ENCODE measurements at places on chromosomes 1 and 21.

GRCh38 chr1:110690709-110691365 lies 16.1 kb upstream of the KCNA3 start:
- DNase-seq, result no peak

- peak; percentile 63 for DNase-seq
Measured at GRCh38 chr1:110053552-110054428, 16.7 kb downstream of the ALX3 start.

DNA sequence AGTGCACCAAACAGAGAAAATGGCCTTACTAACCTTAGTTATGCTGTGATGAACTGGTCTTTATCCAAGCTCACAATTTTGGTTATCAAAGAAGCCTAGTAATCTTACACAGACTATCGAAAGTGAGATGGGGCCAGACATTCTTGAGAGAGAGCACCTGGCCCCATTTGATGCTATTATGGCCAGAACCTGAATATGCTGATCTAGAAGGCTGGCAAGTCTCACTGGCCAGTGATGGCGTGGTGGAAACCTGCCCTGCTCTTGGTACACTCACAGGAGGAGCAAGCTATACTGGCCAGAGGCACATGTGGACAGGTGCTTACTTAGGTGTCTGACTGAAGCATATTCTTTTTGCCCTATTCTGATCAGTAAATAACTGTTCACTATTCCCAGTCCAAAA lies 357.8 kb upstream of the ZRANB2 start:
- DNase-seq, result no peak

GRCh38 chr1:237205400-237206064 lies 163.5 kb downstream of the RYR2 start:
- no peak for DNase-seq

GRCh38 chr1:203038891-203039608 lies 12.8 kb downstream of the PPFIA4 start:
- peak; percentile 62 for DNase-seq

GRCh38 chr21:34908419-34909055 lies 140.6 kb downstream of the RUNX1 start:
- DNase-seq, result no peak

DNA sequence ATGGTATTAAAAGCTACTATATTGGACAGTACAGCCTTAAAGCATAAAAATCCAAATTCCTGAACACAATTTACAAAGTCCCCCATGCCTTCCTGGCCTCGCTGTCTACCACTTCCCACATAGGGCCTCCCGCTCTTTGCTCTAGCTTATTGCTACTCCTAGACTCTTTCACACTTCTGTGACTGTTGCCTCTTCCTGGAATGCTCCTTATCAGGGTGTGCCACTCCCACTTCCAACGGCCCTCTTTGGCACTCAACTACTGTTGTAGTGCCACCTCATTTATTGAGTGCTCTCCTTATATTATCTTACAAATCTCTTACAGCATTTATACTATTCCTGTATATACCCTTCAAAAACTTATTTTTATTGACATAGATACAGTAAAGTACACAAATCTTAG lies 4.8 kb downstream of the SARS1 start:
- no peak for DNase-seq

DNA sequence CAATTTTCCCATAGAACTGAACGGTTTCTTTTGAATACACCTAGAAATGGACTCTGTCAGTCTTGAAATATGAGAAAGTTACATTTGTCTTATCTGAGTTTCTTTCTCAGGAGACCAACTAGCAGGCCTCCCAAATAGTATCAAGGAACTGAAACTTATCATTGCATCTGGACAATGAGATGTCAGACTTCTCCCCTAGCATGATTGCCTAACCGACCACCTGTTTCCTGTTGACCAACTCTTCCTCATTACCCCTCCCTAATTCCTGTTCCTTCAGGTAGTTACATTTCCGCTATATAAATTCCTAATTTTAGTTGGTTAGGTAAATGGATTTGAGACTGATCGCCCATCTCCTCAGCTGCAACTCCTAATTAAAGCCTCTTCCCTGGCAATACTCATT lies 1587.3 kb downstream of the NCAM2 start:
- DNase-seq, result no peak

GRCh38 chr1:94608142-94608851 lies 66.7 kb upstream of the F3 start:
- DNase-seq, result no peak

DNA sequence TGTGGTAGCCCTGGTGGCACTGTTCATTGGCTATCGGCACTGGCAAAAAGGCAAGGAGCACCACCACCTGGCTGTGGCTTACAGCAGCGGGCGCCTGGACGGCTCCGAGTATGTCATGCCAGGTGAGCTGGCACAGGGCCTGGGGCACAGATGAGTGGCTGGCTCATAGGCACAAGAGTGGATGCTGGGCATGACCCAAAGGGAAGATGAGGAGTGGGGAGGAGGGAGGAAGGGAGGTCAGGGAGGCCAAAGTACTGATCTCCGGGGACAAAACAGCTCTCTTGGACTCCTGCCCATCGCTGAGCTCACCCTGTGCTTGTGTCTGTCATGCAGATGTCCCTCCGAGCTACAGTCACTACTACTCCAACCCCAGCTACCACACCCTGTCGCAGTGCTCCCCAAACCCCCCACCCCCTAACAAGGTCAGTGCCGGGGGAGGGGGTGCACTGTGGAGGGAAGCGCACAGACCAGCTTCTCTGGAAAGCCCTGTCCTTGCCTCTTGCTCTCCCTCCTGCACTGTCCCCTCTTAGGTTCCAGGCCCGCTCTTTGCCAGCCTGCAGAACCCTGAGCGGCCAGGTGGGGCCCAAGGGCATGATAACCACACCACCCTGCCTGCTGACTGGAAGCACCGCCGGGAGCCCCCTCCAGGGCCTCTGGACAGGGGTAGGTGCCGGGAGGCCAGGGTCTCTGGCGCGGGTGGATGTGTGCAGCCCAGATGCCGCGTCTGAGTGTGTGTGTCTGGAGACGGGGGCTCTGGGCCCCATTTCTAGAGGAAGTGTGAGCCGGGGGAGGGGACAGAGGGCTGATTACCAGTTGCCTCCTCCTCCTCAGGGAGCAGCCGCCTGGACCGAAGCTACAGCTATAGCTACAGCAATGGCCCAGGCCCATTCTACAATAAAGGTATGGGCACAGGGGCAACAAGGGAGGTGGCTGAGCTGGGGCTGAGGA lies 7.3 kb upstream of the LRRC71 start:
- DNase-seq, result no peak

- DNase-seq, result no peak
Measured at GRCh38 chr1:181033128-181033798, 520 bp upstream of the MR1 start.

DNA sequence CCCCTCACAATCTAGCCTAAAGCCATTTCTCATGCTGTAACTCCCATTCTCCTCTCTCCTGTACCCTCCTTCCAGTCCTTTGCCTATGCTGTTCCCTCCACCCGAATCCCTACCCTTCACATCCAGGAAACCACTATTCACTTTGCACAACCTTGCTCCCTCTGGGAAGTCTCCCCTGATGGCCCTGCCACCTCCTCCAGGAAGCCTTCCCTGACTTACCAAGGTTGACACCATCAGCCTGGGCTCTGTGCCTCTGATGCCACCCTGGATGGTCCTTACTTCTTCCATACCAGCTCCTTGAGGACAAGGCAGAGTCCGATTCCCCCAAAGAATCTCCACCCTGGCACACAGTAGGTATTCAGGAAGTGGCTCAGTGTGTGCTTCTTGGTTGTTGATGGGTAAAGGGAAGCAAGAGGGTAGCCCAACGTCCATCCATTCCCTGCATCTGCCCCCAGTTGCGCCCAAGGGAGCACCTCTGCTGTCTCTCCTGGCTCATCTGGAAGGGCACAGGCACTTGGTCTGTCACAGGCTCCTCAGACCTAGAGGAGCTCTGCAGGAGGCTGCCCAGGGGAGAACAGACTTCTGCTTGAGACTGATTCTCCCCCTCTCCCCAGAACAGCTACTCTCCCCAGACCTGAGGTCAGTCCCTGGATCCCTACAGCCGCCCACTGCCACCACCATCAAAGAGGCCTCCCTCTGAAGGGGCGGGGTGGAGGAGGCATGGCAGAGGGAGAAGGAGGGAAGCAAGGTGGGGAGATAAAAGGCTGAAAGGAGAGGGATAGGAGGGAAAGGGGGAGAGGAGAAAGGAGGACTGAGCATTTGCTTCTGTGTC lies 36.1 kb upstream of the ZC3H12A start:
- DNase-seq, result no peak

DNA sequence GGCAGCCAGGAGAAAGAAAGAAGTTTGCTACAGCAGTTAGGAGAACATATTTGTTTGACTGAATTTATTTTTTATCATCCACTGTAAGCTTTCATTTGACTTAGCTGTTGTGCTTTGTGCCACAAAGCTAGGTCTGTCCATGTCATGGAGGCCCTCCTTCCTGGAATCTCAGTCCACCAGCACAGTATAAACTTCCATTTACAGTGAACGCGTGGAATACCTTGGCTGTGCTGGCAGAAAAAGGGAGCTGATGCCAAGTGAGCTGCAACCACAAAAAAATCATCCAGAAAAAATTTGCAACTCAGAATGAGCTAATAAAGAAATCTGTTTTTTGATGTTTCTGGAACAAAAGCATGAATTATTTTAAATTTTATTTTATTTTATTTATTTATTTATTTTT lies 72.6 kb downstream of the ATP6V1G3 start:
- DNase-seq, result no peak

DNA sequence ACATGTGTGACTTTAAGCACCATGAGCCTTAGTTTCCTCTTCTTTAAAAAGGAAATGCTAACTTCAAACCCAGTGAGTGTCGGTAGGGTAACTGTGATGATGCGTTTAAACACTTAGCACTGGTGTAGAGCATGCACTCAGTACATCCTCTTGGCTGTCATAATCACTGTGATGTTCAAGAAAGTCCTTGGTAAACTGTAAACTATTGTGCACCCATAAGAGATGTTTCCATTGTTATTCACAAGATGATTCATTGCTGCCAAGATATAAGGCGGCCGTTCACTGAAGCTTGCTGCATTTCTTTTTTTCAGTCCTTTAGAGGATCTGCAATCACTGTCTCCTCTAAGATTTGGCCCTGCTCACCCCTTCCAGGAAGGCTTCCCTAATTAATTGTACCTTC lies 61.8 kb upstream of the DAB1 start:
- no peak for DNase-seq

- no peak for DNase-seq
Measured at GRCh38 chr1:17244821-17245740, 3.8 kb upstream of the PADI3 start.

DNA sequence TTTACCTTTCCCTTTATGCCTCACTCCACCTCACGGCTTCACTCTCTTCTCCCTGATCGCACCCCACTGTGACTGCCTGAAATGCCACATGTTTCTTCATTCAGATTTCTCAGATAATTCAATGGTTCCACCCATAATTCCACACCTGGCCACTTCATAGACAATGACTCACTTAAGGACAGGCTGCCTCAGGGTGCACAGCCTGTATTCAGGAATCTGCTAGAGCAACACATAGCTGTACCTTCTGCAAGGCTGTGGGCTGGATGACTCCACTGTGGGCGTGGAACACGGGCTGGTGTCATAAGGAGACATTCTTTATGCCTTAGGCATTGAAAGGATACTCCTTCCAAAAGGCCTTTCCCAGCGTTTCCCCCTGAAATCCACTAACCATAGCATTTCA lies 36.1 kb downstream of the L1TD1 start:
- no peak for DNase-seq

- no peak for DNase-seq
Measured at GRCh38 chr21:42786884-42787283, 92.5 kb downstream of the WDR4 start.

GRCh38 chr1:109523706-109524105 lies 14.2 kb upstream of the AMIGO1 start:
- no peak for DNase-seq

DNA sequence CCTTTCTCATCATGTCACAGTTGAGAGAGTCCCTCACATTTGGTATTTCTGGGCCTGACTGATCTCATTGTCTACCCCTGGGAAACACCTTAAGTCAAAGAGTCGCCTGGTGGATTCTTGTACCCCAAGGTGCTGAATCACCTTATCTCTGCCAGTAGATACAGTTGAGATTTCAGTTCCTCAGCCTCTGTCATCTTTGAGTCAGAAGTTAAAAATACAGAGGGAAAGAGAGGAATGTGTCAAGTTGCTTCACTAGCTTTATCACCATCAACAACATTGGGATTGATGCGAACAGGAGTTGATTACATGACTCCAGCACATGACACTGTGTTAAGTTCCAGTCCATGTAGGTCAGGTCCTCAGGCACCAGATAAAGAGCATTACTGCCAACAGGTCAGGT lies 513.0 kb downstream of the NUF2 start:
- no peak for DNase-seq

GRCh38 chr21:36486246-36486645 lies 6.3 kb upstream of the CLDN14 start:
- no peak for DNase-seq

GRCh38 chr1:99704356-99704816 lies 58.5 kb downstream of the PALMD start:
- no peak for DNase-seq

GRCh38 chr1:10122926-10123325 lies 87.4 kb upstream of the KIF1B start:
- no peak for DNase-seq

- DNase-seq, result no peak
Measured at GRCh38 chr1:6329851-6330250, 63.7 kb downstream of the ACOT7 start.

- DNase-seq, result no peak
Measured at GRCh38 chr21:32381571-32381970, 11.2 kb downstream of the URB1 start.

DNA sequence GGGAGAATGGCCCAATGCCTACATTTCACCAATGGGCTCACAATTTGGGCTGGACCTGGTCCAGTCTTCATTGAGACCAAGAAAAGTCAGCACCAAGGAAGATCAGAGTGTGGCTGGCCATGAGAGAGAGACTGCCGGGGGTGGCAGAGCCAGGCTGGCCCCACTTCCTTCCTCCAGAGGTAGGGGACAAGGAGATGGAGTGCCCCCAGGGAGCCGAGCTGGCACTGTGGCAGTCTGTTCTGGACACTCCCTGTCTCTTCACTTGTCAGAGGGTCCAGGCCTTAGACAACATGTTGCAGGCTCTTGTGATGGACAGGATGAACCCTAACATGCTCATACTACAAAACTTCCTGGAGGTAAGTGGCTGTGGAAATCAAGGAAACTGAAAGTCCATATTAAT lies 27.7 kb downstream of the INAVA start:
- no peak for DNase-seq

- no peak for DNase-seq
Measured at GRCh38 chr21:17709266-17709611, 96.5 kb upstream of the BTG3 start.

DNA sequence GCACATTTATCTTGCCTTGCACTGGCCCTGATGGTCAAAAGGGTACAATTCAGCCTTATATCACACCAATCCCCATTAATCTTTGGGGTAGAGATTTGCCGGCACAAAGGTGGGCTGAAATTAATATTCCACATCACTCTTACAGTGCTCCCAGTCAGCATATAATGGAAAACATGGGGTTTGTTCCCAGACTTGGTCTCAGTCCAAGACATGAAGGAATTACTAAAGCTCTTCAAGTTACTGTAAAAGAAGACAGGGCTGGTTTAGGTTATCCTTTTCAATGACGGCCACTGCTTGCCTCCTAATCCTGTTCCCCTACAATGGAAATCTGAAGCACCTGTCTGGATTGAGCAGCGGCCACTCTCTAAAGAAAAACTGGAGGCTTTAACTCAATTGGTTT lies 160.7 kb downstream of the IER5 start:
- no peak for DNase-seq

Data from GM12891 (cell line).